Right atrium auricular region (tissue), 2 donors: ENCODE measurements at places on chromosomes 4 and X. TPM values are rescaled to one million over a fixed set of nuclear protein-coding genes. Genes with fewer than 3 reads are reported as not detected.

- DNase-seq: no peak
Observed at GRCh38 chrX:24508375-24508774, 43.3 kb downstream of the PDK3 start.

Gene UGT2B11
- not detected for total RNA-seq

Gene OTC
- not detected for total RNA-seq

GRCh38 chrX:139945075-139945474 lies 12.2 kb upstream of the ATP11C start:
- DNase-seq: no peak

Gene GASK1B
- 49.9 TPM for total RNA-seq

- DNase-seq: no peak
Observed at GRCh38 chrX:14032406-14032805, 2.7 kb upstream of the GEMIN8 start.

Gene TCEAL2
- 20.8 TPM for total RNA-seq

DNA sequence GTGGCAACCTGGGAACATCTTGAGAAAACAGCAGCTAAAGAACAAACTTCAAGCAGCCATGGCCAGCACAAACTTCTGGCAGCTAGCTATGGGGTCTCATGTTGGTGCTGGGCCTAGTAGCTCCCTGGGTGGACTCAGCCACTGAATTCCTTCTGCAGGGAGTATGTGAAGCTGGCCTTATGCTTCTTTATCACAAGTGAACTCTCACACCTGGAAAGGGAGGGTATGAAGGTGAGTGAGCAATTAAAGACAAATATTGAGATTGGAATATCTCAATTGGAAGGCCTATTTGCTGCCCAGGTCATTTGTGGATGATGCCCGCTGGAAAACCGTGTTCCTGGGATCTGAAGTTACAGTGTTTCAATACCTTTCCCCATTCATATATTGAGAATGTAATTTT lies 153.3 kb upstream of the RPS6KA3 start:
- DNase-seq: no peak

GRCh38 chr4:84677093-84677492 lies 94.2 kb downstream of the CDS1 start:
- DNase-seq: no peak

GRCh38 chr4:142091085-142091513 lies 454.7 kb downstream of the IL15 start:
- DNase-seq: no peak

DNA sequence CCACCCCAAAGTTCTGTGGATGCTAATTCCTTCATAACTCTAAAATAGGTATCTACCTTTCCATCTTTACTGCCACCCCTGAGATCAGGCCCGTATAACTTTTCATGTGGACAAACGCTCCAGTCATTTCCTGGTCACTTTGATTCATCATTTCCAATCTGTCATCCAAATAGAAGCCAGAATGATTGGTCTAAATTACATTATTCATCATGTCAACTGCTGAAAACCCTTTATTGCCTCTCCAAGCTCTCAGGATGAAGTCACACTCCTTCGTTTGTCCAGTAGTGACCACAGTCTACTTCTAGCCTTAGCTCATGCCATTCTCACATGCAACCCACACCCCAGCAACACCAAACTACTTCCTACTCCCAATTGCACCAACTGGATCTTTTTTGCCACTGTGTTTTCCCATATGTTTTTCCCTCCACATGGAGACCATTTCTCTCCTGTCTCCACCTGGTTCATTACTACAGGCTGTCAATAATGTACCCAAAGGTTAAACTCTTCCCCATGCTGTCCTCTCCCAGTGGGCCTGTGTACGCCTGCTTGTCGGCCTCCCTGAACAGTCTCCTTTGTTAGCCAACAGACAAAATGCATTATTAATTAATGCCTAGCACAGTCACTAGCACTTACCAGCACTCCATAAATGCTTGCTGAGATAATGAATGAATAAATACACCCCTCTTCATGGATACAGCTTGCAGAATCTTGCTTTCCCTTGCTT lies 382.6 kb upstream of the NOCT start:
- DNase-seq: no peak

GRCh38 chrX:38318606-38319005 lies 8.7 kb downstream of the RPGR start:
- DNase-seq: no peak
